ENCODE measurements at places on chromosomes 6 and 20.

GRCh38 chr6:78192057-78192456, 539.2 kb downstream of the MEI4 start:
- no peak for DNase-seq

DNA sequence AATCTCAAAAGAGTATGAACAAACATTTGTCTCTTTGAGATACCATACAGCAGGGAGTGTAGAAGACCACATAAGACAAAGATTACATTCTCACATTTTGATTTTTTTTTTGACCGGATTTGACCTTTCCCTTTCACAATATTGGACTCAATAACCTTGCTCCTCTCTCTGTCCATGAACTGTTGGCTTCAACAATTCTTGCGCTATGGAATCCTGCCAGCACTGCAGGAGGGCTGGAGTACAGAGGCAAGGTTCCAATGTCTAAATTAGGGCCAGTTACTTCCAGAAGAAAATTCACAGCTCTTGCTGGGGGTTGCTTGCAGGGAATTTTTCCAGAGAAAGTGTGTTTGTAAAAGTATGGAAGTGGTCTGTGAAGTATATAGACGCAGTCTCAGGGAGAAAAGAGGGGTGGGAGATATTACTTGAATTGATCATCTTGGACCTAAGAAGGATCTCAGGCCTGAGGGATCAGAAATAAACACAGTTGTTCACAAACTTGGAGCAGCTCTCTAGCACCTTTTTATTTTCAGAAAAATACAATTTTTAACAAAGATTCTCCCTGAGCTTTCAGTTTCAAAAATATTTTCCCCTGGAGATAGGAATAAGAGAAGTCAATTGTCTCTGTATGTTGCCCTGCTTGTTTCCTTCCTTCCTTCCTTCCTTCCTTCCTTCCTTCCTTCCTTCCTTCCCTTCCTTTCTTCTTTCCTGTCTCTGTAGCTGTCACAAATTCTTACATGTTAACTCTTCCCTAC, 765.9 kb downstream of the BCKDHB start:
- no peak for DNase-seq

DNA sequence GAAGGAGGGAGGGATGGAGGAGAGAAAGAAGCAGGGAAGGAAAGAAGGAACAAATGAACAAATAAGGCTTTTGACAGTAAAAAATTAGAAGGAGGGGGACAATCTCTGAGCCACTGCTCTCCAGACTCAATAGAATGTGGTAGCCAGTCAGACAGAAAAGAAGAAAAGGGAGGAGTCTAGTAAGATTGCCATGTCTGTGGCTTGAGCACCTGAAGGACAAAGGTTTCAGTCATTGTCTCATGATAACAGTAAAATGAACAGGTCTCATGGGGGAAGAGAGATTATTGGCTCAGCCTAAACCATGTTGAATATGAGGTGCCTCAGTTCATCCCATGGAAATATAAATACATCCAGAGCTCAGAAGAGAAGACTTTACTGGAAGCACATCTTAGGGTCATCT, 14.0 kb upstream of the LOC128125822 start:
- DNase-seq: no peak

DNA sequence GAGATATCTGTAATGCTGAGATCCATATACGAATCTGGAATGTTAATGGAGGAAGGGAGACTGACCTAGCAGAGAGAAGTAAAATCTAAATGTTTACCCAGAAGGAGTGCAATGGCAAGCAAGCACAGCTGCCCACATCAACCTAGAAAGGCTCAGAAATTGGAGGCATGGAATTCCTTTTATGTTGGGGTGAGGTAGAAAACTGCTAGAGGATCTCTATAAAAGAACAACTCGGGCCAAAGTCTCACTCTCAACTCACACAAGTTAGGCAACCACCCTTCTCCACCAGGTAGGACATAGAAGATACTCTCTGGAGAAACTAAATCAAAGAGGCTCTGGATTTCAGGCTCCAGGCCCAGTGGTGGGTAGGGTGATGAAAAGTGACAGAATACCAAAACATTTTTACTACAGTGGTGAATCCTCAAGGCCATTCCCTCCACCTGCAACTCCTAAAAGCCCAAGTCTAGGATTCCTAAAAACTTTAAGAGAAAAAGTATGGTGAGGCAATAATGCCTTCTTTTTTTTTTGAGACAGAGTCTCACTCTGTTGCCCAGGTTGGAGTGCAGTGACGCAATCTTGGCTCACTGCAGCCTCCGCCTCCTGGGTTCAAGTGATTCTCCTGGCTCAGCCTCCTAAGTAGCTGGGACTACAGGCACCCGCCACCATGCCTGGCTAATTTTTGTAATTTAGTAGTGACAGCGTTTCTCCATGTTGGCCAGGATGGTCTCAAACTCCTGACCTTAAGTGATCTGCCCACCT, 9.5 kb upstream of the ADGRG6 start:
- DNase-seq: no peak

- no peak for DNase-seq
These were observed 282.7 kb downstream of the TBC1D7 start for GRCh38 chr6:13045676-13046075.

- no peak for DNase-seq
These were observed 87.9 kb downstream of the LRFN2 start for GRCh38 chr6:40499215-40499614.

- no peak for DNase-seq
These were observed 52.5 kb downstream of the ARHGAP18 start for GRCh38 chr6:129657483-129657882.

DNA sequence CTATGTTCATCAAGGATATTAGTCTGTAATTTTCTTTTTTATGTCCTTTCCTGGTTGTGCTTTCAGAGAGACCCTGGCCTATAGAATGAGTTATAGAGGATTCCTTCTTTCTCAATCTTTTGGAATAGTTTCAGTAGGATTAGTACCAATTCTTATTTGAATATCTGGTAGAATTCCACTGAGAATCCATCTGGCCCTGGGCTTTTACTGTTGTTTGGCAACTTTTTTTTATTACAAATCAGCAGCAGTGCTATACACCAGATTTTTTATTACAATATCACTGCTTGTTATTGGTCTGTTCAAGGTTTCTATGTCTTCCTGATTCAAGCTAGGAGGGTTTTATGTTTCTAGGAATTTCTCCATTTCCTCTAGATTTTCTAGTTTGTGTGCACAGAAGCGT, 50.0 kb upstream of the NRSN1 start:
- DNase-seq: no peak

DNA sequence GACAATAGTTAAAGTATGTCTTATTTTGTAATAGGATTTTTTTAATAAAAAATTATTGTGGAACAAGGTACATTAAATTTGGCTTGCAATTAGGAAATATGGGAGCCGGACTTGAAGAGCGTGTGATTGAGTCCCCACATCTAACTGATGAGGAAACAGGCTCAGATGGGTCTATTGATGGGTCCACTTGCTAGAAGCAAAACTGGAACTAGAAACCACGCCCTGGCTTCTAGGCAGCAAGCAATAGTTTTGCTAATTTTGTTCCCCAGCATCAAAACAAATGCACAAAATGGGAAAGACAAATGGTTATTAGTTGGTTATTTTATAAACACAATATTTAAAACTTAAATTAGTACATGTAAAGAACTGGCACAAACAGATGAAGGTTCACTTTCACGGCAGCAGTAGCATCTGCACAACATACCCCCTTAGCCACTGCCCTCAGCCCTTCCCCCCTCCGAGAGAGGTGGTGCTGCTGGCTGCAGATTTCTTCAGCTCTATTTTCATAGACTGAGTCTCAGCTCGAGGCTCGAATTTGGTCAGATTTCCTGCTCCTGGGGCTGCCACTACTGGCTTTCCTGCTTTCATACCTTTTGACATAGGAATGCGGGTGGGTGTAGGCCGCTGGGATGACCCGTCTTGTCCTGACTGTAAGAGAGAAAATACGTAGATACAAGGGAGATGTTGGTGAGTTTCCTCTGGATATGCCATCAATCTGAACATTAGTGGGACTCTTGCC, 23.8 kb upstream of the TMEM30A start:
- no peak for DNase-seq

DNA sequence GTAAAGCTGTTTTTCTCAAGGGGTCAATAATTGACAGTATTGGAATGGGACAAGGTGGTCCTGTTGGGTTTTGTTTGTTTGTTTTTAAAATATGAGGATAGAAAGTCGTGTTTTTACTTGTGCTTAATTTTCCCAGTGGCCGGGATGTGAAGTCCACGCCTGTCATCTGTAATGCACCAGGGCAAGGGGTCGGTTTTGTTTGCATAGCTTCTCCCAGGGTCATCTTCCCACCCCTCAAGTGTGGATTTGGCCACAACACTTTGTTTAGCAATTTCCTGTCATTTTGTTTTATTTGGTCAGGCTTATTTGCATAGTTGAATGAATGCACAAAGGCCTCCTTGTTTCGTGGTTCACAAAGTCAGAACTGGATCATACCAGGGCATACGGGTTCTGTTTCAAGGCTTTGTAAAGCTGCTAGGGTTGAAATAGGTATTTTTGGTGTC, 29.8 kb downstream of the SYNJ2 start:
- no peak for DNase-seq

DNA sequence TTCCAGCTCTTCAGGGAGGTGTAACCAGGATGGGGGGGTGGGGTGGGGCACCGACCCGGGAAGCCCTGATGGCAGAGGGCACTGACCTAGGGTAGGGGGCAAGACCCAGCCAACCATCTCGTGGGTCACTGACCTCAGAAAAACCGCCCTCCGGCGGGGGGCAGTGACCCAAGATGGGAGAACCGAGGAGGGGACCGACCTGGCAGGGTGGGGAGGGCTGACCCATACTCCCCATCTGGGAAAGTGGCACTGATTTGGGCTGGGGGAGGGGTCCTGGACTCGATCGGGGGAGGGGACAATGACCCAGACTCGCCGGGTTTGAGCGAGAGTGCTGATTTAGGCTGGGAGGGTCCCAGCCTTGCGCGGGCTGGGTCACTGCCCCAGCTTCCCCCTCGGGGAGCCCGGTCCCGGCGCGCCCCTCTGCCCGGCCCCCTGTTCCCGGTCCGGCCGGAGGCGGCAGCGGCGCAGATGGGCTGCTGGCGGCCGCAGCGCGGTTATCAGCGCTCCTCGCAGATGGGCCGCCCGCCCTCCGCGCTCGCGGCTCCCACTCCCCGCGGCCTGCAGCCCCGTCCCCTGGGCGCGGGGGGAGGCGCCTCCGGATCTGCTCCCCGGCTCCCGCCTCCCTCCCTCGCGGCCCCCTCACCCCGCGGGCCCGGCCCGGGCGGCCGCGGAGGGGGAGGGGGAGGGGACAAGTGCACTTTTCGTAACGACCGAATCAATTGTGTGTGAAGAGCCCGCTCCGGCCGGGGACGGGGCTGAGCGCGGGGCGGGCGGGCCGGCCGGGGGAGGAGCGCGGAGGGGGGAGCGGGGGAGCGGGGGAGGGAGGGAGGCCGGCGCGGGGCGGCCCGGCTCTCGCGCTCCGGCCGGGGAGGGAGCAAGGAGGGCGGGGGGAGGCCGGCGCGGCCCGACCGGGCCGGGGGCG, 2.2 kb downstream of the NOL4L start:
- DNase-seq: no peak

- DNase-seq: no peak
These were observed 49.1 kb downstream of the FAM120B start for GRCh38 chr6:170355661-170356060.

GRCh38 chr6:143807103-143807772, 35.9 kb upstream of the LTV1 start:
- no peak for DNase-seq

GRCh38 chr6:170231293-170232185, 59.3 kb downstream of the DLL1 start:
- DNase-seq: no peak

- DNase-seq: no peak
These were observed 191.7 kb upstream of the RIN2 start for GRCh38 chr20:19566226-19566945.

DNA sequence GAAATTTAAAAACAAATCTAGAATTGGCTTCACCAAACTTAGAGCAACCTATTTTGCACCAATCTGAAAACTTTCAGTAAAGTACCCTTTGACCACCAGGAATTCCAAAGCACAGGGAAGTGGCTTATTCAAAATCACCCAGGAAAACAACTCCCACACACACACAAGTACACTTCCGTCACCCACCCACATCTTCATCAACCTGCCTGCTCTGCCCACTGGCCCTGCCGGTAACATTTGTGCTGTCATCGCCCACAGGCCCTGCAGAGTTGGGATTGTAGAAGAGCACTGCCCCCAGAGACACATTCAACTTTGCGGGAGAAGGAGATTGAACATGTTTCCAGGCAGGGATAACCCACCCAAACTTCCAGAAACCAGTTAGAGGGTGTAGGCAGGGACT, 19.3 kb upstream of the SCML4 start:
- DNase-seq: no peak

DNA sequence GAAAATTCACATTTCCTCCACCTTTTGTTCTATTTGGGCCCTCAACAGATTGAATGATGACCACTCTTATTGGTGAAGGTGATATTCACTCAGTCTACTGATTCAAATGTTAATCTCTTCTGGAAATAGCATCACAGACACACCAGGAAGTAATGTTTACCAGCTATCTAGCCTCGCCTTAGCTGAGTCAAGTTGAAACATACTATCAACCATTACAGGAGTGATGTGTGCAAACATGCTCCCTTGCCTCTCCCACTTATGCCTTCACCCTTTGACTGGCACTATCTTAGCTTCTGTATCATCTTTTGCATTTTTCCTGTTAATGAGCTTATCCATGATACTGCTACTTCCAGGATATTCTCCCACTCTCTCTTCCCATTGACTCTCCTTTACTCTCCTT, 191.9 kb downstream of the CENPW start:
- DNase-seq: no peak

DNA sequence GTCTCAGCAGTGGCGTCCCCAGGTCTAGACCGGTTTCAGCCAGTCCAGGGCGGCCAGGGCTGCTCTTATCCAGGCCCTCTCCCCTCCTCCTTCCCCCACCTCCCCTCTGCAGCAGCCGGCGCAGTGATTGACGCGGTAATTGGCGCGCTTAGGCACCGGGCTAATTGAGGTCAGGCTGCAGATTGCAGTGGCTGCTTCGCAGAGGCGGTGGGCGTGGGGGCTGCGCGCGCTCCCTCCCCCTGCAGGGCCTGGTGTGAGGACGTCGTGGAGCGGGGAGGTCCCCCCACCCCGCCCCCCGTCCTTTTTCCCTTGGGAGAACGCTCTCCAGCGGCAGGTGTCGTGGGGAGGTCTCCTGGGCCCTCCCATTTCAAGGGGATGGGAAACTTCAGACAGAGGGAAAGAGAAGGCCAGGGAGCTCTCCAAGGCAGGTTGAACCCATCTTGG, 70.4 kb upstream of the BLCAP start:
- no peak for DNase-seq

- no peak for DNase-seq
These were observed 2.1 kb upstream of the NRN1 start for GRCh38 chr6:6008648-6009421.

- no peak for DNase-seq
These were observed 473.0 kb downstream of the BCKDHB start for GRCh38 chr6:80579391-80580023.

DNA sequence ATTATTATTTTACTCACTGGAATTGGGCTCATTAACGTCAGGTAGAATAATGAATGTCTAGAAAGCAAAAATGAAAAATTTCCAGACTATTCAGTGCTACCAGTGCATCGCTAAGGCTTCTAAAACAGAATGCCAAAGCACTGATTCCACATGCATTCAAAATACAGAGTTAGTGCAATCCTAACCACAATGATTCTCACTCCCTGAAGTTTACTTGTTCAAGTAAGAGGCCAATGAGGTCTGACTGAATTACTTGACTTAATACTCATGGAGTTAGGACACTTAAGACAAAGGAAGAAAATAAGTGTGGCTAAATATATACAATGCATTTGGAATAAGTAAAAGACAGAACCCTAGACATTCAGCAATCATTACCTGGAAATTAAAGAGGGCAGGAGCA, 220.5 kb downstream of the PKHD1 start:
- DNase-seq: no peak
